ENCODE measurements at places on chromosomes 6 and 20.

DNA sequence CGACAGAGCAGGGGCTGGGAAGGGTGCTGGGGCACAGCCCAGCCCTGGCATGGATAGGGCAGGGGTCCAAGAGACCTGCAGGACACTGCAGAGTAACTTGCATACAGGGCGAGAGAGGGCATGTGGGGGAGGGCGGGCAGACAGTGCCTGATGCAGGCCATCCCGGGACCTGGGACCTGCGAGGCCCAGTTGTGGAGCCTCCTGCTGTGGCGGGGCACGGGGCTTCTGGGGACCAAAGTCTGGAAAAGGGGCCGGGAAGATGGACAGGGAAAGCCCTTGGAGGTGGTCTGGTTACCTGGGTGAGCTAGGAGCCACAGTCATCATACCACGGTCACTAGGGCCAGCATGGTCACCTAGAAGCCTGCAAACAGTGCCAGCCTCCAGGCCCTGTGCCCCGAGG, 412 bp upstream of the TUBB1 start:
- no peak for DNase-seq

GRCh38 chr20:48129345-48129942, 344.2 kb upstream of the SULF2 start:
- no peak for DNase-seq

DNA sequence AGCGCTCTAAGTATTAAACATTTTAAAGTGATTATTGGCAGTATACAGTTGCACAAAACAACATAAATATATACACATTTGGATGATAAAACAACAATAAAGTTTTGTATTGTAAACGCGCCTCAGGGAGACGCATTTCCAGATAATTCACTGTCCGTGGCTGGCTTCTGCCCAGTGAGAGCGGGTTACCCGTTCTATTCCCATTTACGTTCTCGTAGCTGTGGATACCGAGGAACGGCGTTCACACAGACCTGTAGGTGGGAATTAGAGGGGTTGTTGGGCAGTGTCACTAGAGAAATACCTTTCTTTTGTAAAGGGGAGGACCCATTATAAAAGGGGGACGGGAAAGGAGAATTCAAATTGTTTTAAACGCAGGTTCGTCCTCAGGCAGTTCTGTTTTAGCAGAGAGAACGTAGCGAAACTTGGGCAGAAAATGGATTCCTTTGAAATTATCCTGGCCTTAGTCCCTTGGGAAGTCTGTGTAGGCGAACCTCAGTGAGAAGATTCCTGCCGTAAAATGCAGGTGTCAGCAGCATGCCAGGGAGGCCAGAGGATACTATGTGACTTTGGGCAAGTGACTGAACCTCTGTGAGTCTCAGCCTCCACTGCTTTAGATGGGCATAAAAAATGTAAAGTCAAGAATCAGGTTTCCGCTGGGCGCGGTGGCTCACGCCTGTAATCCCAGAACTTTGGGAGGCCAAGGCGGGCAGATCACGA, 756 bp downstream of the MTG2 start:
- no peak for DNase-seq

DNA sequence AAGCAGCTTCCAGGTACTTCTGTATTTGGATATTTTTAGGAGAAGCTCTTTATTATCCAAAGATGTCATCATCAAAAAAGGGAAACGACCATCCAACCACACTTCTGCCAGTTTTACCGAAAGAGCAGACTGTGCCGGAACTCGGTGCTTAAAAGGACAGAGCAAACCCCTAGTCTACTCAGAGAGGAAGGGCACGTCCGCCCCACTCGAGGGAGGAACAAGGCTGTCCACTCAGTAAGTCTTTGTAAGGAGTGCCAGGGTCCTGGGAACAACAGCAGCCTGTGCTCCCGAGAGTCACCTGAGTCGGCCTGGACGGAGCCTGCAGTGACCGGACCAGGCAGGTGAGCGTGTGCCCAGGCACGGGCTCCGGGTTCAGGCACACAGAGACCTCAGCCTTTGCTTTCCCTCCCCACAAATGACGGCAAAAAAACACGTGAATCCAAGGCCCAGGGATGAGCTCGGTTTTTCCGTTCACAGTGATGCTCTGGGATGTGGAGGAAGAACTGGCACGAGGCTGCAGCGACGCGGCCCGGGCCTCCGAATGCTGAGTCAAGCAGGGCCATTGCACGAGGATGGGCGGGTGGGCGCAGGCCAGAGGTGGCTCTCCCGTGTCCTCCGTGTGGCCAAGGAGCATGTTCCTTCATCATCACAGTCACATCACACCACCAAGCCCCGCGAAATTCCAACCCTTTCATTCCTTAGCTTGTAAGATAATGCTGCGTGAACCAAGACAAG, 17.4 kb upstream of the SLCO4A1 start:
- no peak for DNase-seq

DNA sequence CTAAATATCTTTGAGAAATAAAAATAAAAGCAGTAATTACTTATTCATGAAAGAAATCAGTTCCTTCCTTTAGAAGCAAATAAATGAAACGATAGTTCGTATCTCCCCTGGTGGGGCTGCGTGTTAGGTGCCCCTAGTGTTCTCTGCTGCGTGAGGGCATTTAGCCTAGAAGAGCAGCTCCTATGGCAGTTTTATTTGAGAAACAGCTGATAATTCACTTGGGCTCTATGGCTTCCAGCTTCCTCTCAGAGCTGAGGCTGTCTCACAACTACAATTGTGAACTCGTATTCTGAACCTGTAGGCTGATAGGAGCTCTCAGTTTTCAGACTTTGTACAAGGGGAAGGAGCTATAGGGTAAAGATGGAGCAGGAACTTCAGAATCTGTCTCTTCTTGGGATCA, 540.0 kb upstream of the MAP3K7 start:
- no peak for DNase-seq
